DND-41 (cell line): ENCODE measurements at places on chromosomes 3 and 15.

GRCh38 chr15:75112278-75112847 lies 89.0 kb downstream of the PPCDC start:
- DNase-seq: no peak

GRCh38 chr15:64246364-64247189 lies 83.8 kb upstream of the PPIB start:
- no peak for DNase-seq

DNA sequence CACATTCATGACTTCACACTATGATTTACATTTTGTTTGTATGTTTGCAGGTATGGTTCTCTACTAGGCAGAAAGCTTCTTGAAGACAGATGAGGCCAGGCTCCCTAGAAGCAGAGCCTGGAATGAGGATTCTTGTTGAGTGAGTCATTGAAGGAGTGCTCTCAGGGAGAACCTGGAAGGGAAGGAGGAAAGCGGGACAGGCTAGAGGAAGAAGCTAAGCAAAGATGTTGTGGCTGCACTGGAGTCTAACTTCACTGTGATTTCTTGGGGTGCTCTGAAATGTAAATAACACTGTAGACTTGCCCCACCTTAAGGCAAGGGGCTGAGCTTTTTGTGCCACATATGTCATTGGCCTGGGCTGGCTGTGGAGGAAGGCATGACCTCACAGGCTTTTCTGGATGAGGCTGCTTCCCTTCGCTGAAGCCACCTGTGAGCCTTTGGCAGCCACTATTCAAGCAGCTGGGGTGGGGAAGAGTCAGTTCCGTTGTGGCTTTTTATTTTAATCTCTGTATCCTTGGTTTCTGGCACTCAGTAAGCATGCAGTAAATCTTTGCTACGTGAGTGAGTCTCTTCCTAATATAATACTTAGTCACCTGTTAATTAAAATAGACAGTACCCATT lies 307.3 kb downstream of the SV2B start:
- peak; percentile 88 for DNase-seq

- DNase-seq: peak; percentile 87
Measured at GRCh38 chr3:71582612-71583565, 639 bp downstream of the FOXP1 start.

DNA sequence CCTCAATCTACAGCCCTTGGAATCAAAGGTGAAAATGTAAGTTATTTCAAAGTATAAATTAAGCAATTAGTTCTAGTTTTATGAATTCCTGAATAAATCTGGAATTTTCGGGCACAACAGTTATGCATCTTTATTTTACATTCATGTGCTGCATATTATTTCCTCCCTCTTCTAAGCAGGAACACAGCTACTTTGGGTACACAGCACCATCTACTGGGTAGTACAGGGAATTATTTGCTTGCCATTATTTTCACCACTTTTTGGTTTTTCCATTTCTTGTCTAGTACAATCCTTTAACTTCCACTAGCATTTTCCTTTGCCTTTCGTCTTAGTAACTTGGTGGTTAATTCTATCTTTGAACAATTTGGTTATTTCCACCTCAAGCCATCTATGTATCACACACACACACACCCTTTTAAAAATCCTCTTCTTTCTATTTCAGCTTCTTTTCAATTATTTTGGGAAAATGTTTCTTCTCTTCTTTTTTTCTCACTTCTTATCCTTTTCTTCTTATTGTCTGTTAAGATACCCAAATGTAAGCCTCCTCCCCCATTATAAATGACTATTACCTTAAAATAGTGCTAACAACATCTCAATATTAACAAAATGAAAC lies 451.0 kb downstream of the MFSD1 start:
- peak; percentile 35 for DNase-seq

GRCh38 chr3:152443212-152444023 lies 174.7 kb downstream of the MBNL1 start:
- DNase-seq: no peak

GRCh38 chr3:194565597-194566190 lies 67.5 kb downstream of the TMEM44 start:
- DNase-seq: no peak

GRCh38 chr3:9784965-9785364 lies 7.3 kb downstream of the TADA3 start:
- DNase-seq: no peak

- DNase-seq: no peak
Measured at GRCh38 chr3:102074946-102075345, 225.6 kb downstream of the NFKBIZ start.

- DNase-seq: no peak
Measured at GRCh38 chr3:37183976-37184375, 9.6 kb upstream of the LRRFIP2 start.

DNA sequence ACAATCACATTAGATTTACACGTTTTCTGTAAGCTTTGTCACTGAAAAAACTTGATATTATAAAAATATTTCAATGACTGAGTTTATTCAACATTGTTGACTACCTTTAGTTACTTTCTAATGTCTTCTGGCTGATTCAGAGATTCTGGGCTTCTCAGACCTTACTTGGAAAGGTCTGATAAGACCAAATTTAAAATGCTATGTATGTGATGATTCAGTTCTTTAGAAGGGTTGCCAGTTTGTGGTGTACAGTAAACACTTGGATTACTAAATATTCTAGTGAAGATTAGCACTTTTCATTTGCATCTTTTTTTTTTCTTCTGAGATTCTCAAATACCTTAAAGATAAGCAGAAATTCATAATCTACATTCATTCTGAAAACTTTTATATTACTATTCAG lies 49.8 kb downstream of the SGO1 start:
- DNase-seq: no peak

GRCh38 chr3:15287565-15288330 lies 44.6 kb downstream of the SH3BP5 start:
- no peak for DNase-seq

GRCh38 chr3:66195347-66195783 lies 25.4 kb upstream of the SLC25A26 start:
- DNase-seq: no peak

DNA sequence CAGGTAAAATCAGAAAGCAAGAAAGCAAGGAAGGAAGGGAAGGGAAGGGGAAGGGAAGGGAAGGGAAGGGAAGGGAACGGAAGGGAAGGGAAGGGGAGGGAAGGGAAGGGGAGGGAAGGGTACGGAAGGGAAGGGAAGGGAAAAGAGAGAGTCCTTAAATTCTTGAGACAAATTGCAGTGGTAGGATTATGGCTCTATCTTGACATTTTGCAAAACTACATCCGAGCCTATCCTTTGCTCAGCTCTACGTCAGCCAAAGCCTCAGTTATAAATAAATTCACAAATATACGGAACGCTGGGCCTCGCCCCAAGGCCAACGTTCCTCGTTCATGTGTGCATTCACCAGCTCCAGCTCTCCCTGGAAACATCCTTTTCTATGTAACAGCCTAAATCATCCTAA lies 25.5 kb upstream of the HES1 start:
- DNase-seq: no peak

- DNase-seq: no peak
Measured at GRCh38 chr3:49930922-49931321, 1.3 kb upstream of the MON1A start.

GRCh38 chr3:180959691-180960090 lies 29.8 kb downstream of the DNAJC19 start:
- no peak for DNase-seq

- no peak for DNase-seq
Measured at GRCh38 chr3:174596447-174596982, 262.6 kb upstream of the NAALADL2 start.

DNA sequence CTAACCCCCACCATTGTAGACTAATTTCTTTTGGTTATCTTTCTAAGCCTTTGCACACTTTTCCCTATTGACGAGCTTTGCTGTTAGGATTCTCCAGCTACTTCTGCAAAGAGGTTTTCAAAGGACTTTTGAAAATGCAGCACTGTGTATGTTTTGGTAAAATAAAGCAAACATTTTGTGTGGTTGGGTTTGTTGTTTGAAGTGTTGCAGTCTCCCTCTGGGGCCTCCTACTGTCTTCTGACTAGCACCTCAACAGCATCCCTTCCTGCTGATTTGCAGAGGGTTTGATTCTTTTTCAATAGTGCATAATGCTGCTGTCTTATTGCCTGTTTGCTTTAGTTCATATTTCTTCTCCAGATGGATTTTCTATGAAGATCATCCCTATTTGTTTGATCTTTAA lies 775.1 kb upstream of the CFAP20DC start:
- no peak for DNase-seq

DNA sequence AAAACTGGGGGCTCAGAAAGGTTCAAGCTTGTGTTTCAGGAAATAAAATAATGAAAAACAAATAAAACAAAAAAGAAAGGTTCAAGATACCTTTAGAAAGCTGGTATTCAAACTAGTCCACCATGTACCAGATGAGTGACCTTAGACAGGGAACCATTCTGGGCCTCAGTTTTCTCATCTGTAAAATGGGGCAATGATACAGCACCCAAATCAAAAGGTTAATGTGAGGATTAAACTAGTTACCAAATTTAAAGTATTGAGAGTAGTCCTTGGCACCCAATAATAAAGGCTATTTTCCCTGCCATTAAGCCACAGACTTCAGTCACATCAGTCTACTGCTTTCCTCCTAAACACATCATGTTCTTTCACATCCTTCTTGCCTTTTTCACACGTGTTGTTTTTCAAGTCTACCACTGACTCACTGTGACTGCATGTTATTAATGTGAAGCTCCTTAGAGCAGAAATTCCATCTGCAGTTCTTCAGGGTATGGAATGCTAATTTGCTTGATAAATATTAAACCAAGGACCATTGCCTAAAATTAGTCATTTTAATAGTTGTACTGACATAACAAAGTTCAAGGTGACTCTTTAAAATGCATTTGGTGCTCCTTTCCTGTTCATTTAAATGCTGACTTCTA lies 19.9 kb downstream of the TAMM41 start:
- no peak for DNase-seq

- DNase-seq: no peak
Measured at GRCh38 chr3:123155471-123156011, 46.2 kb upstream of the SEC22A start.

- no peak for DNase-seq
Measured at GRCh38 chr15:55835866-55836265, 92.9 kb upstream of the PRTG start.
